NCI-H2029 treated with DMSO at 0.1 percent for 48 hours (cell line): ENCODE measurements at places on chromosomes 16 and 17.

DNA sequence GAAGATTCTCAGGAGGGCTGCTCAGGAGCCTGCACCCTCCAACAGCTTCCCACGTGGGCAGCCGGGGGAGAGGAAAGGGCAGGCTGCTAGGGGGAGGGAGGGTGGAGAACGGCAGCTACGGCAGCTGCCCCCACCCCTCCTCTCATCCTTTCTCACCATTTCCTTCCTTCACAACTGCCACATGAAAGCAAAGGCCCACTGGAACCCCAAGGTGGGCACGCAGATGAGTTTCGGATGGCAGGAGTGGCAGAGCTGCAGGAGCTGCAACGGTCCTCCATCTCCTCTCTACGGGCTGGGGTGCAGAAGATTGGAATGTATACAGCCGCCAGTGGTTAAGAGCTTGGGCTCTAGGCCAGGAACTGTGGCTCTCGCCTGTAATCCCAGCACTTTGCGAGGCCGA is 77.7 kb downstream of the GAS7 start:
- DNase-seq: no peak

DNA sequence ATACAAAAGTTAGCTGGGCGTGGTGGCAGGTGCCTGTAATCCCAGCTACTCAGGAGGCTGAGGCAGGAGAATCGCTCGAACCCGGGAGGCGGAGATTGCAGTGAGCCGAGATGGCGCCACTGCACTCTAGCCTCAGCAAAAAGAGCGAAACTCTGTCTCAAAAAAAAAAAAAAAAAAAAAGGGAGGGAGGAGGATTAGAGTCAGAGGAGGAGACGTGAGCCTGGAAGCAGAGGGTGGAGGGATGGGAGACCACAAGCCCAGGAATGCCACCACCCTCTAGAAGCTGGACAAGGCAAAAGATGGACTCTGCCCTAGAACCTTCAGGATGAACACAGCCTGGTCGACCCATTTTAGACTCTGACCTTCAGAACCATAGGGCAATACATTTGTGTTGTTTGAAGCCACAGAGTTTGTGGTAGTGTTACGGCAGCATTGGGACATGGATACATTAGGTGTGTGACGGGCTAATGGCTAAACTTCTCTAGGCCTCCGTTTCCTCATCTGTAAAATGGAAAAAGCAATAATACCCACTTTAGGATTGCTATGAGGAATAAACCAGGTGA is 2.1 kb upstream of the SMIM22 start:
- DNase-seq: no peak

- DNase-seq: peak; percentile 17
These were observed 16.3 kb downstream of the PIPOX start for GRCh38 chr17:29059281-29059680.

- no peak for DNase-seq
These were observed 3.7 kb upstream of the HSD17B2 start for GRCh38 chr16:82031116-82032084.

DNA sequence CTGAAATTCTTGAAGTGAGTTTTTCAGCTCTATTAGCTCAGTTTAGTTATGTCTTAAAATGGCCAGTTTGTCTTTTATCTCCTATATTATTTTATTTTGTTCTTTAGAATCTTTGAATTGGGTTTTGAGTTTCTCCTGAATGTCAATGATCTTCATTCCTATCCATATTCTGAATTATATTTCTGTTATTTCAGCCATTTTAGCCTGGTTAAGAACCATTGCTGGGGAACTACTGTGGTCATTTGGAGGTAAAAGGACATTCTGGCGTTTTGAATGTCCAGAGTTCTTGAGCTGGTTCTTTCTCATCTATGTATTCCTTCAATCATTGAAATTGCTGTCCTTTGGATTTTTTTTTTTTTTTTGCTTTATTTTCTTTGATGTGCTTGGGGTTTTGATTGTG is 203.9 kb upstream of the HS3ST4 start:
- no peak for DNase-seq
